ENCODE measurements at places on chromosomes 5 and 9. TPM values are rescaled to one million over a fixed set of nuclear protein-coding genes. Genes with fewer than 3 reads are reported as not detected.

The S100Z gene
- 0.40 TPM for total RNA-seq

The TMEM203 gene
- 24.8 TPM for total RNA-seq

The SHB gene
- 34.0 TPM for total RNA-seq

The CCL28 gene
- 7.0 TPM for total RNA-seq

The OR1Q1 gene
- not detected for total RNA-seq

The PSMD5 gene
- 45.2 TPM for total RNA-seq

Measured in esophagus mucosa (tissue), 1 donor.